ENCODE measurements at places on chromosomes 6 and 20. TPM values are rescaled to one million over a fixed set of nuclear protein-coding genes. Genes with fewer than 3 reads are reported as not detected.
A peak's percentile ranks its signal among the peaks of the same experiment; 100 is the strongest.

GRCh38 chr6:3825851-3826581, 23.2 kb upstream of the FAM50B start:
- DNase-seq: peak; percentile 88

DNA sequence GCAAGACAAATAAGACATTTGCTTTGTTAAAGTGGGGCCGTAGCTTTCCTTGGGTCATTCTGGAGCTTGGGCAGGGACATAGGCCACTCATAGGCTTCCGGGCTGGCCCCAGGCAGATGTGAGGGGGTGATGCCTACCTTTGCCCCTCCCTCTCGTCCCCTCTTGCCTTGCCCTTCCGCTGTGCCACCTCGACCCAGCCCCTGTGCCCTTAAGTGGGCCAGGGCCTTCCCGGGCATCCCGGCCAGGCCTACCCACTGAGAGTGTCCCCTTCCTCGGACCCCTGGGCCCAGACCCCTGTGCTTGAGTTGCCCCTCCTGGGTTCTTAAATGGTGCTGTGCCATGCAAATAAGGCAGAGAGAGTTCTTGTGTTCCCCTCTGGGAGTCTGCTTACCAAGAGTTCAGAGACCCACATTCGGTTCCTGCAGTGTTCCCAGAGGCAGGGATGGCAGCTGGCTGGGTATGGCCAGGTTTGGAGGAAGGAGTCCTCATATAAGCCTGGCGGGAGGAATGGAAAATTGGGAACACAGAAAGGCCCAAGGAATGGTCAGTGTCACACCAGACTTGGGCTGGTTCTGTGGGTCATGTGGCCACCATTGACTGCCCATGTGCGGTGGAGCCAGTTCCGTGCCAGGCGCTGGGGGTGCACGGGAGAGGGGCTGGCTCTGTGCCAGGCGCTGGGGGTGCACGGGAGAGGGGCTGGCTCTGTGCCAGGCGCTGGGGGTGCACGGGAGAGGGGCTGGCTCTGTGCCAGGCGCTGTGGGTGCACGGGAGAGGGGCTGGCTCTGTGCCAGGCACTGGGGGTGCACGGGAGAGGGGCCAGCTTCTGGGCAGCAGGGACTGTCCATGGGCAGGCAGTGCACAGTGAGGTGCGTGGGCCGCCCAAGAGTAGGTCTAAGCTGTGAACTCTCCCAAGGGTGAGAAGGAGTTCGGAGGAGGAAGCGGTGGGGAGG, 173.5 kb upstream of the SNX9 start:
- DNase-seq: no peak

GRCh38 chr6:92687278-92687677, 732.1 kb downstream of the EPHA7 start:
- DNase-seq: no peak

HCRTR2 gene
- 0.16 TPM for total RNA-seq

GRCh38 chr6:118506071-118506638, 41.9 kb upstream of the PLN start:
- DNase-seq: no peak

DNA sequence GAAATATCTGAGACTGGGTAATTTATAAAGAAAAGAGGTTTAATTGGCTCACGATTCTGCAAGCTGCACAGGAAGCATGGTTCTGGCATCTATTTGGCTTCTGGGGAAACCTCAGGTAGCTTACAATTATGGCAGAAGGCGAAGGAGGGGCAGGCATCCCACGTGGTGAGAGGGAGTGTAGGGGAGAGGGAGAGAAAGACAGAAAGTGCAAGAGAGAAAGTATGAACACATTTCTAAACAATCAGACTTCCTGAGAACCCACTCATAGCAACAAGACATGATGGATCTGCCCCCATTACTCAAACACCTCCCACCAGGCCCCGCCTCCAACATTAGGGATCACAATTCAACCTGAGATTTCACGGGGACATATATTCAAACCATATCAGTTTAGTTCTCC, 107.4 kb downstream of the PERP start:
- no peak for DNase-seq

- DNase-seq: no peak
Measured at GRCh38 chr6:161115468-161115867, 123.9 kb downstream of the MAP3K4 start.

EYS gene
- 1.4 TPM for total RNA-seq

DNA sequence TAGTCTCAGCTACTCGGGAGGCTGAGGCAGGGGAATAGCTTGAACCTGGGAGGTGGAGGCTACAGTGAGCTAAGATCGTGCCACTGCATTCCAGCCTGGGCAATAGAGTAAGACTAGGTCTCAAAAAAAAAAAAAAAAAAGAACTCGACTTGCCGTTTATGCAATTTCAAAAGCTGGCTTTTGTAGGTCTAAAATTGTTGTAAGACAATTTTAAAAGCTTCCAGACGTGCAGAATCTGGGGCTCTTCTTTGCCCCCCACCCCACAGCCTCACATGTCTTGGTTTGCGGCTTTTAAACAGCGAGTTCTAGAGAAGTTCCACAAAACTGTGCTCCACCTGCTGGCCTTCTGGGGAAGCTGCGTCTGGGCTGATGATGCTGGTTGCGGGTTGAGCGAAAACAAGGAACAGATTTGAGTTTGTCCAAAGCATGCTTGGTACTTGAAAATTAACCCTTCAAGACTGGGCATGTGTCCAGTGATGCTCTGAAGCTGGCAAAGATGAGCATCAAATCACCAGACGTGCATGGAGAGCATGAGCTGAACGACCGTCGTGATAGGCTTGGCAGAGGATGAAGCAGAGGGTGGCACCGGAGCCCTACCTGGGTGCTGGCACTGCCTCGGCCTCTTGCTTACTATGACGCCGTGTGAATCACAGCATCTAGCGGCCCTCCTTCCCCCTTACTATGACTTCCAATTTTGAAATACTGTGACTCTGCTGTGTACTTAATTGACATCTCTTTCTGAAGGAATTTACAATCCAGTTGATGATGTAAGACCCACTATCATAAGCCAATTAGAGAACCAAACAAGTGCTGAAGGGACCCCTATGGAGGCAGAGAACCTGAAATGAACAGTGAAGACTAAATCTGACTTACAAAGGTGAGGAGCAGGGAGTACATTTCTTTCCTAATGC, 171.4 kb downstream of the GMPR start:
- peak; percentile 69 for DNase-seq

VIP gene
- not detected for total RNA-seq

DNA sequence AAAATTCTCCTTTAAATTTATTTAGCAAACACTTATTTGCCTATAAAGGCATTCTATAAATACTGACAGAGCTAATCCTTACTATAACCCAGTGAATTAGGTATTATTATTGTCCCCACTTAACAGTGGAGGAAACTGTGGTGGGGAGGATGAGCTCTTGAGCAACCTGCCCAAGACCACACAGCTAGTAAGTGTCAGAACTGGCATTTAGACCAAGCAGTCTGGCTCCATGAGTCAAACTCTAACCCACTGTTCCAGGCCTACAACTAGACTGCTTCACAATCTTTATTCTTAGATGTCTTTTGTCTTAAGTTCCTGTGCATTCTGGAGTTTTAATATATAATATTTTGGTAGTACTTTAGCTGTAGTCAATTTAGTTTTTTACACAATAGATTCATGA, 530.8 kb downstream of the BCKDHB start:
- no peak for DNase-seq

UBD gene
- total RNA-seq: 99.5 TPM

DNA sequence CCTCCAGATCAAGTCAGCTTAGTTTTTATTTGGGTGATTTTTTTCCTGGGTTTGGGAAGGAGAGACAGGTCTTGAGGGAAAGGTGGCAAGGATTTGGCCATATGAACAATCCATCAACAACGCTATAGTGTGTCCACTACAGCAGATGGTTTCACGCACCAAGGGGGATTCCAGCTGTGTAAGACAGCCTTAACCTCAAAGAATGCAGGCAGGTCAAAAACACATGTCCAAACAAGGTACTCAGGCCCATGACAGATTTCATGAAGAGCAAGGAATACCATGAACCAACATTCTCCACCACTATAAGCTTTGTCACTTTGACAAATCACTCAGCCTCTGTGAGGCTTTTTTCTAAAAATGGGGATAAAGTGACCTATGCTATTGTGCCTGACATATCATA, 2.0 kb downstream of the AIF1 start:
- no peak for DNase-seq

GRCh38 chr6:94751641-94752329, 825.5 kb upstream of the MANEA start:
- DNase-seq: no peak

- peak; percentile 34 for DNase-seq
Measured at GRCh38 chr6:100435299-100435698, 29.4 kb downstream of the SIM1 start.

GRCh38 chr6:160979061-160979708, 12.4 kb upstream of the MAP3K4 start:
- DNase-seq: no peak

GRM1 gene
- 0.08 TPM for total RNA-seq

COL12A1 gene
- 48.4 TPM for total RNA-seq

DNA sequence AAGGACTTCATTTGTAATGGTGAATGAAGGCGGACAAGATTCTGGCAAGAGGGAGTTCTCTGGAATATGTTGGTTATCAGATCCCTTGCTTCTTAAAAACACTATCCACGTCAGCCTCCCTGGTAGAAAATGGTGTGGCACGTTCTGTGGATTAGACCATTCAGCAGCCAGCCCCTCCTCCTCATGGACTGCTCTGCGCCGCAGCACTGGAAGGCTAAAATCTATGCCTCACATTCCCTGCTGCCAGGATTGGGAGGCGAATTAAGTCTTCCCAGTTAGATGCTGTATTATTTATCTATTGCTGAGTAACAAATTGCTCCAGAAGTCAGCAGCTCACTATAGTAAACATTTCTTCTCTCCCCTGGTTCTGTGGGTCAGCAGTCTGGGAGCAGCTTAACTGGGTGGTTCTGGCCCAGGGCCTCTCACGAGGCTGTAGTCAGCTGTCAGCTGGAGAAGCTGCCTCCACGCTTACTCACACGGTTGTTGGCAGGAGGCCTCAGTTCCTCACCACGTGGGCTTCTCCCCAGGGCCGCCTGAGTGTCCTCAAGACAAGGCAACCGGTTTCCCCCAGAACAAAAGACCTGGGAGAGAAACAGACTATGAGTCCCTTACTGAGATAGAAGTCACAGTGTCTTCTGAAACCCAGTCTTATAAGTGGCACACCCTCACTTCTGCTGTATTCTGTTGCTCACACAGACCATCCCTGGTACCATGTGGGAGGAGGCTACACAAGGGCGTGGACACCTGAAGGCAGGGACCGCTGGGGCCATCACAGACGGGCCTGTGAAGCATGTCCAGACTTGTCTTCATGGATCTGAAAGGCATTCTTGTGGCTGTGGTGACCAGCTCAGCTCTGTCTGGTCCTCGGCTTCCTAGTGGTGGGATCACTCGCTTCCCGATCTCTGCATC, 101.0 kb downstream of the NRN1 start:
- DNase-seq: peak; percentile 28

DNA sequence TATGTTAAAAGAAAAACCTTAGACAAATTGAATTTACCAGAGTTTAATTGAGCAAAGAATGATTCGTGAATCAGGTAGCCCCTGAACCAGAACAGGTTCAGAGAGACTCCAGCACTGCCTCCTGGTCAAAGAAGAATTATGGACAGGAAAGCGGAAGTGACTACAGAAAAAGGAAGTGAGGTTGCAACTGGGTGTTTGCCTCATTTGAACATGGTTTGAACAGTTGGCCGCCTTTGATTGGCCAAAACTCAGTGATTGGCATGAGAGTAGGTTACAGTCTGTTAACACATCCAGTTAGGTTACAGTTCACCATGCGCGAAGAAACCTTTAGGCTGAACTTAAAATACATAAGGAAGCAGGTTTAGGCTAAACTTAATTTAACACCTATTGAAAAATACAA, 248.8 kb downstream of the TFAP2A start:
- no peak for DNase-seq

DNA sequence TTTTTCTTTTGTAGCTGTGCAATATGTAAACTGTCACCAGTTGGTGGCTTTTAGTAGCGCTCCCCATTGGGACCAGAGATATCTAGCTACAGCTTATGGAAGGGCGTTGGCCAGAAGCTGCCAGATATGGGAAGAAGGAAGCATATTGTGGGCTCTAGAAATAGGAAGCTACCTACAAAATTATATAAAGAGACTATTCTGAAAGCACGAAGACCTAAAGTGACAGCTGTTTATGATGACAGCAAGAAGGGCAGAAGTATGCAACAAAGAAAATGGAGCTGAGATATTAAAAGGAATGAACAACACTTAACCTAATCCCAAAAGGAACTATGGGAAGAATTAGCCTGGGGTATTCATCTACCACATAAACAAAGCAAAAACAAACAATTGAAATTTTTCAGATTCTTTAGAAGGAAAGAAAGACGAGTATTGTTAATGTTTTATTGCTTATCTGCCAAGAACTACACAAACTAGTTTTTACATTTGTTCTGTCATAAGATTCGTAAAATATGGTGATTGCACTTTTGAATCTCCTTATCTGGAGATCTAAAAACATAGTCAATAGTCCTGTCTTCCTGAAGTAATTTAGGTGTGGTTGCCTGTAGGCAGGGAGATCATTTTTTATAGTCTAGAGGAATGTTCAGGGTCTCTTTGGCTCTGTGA, 81.6 kb downstream of the NCOA7 start:
- DNase-seq: no peak

PRR18 gene
- 0.77 TPM for total RNA-seq

DNA sequence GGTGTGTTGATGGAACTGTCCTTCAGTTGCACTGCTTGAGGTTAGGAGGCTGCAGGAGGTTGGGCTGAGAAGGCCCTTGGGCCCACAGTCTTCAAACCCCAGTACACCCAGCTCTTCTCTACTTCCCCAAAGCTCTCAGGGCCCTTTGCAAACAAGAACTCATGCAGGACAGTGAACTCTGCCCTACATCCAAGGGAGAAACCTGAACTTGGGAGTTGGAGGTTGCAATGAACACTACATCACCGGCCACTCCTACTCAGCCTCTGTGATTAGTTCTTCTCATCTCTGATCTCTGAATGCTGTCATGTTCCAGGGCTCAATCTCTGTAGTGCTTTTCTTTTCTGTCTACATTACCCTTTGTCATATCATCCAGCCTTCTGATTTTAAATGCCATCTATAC, 148.5 kb upstream of the PDE7B start:
- DNase-seq: no peak

DNA sequence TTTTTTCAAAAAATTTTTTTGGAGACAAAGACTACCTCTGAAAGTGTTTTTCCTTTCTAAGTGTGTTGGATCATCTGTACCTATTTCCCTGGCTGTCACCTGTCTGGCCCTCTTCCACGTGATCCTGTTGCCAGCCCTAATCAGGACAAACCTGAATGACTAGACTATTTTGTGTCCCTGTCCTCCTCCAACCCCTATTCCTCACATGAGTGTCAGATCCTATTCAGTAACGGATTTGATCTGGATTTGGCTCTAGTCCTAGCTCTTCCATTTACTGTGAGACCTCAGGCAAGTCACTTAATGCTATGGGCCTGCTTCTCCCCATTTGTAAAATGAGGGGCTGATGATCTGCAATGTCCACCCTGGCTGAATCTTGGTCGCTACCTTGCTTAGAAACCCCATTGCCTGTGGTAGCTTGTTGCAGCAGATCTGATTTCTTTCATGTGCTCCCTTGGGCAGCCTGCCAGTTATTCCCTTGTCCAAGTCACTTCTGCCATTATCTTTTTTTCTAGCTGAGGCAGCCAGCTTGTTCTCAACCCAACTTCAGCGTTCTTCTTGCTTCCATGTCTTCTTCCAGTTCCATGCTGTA, 4.8 kb downstream of the PHF20 start:
- peak; percentile 32 for DNase-seq
